ENCODE measurements at places on chromosomes 3 and 15.
A peak's percentile ranks its signal among the peaks of the same experiment; 100 is the strongest.

DNA sequence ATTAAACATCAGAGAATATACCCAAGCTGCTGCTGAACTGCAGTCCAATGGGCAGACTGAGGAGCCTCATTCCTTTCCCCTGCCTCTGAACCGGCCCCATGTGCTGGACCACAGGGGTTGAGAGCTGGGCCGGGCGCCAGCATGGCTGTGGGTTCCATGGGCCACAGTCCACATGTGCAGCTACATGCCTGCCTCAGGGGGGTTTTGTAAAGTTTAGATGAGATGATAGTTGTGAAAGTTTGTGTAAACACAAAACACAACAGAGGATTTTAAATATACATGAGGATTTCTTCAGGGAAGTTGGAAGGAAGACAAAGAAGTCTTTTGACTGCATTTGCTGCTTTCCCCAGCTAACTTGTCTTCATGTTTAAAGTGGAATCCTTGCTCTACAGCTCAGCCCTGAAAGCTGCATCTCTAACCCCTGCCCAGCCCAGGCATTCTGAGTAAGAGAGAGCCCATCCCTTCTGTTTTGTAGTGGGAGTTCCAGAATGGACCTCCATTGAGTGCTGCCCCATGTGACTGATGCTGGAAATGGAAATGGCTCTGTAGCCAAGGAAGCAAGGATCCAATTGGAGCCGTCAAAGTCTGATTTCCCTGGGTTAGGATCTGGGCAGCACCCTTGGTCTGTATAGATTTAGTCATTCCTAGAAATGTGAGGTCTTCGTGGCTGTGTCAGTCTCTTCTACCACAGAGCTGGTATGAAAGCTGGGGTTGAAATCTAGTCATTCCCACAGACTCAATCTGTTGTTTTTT, 17.5 kb downstream of the SLC12A8 start:
- DNase-seq, result no peak

DNA sequence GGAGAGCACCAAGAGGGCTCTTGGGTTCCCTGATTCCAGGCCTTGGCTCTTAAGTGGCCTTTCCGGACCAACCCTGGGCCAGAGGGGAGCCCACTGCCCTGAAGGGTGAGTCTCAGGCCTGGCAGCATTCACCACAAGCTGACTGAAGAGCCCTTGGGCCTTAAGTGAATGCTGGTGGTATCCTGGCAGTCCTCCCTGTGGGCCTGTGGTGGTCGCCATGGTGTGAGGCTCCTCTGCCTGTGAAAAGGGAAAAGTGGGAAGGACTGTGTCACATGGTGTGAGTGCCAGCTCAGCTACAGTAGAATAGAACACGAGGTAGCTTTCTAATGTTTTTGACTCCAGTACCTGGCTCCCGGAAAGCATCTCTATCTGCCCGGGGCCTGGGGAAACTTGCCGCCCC, 15.3 kb downstream of the CHDH start:
- DNase-seq, result no peak

DNA sequence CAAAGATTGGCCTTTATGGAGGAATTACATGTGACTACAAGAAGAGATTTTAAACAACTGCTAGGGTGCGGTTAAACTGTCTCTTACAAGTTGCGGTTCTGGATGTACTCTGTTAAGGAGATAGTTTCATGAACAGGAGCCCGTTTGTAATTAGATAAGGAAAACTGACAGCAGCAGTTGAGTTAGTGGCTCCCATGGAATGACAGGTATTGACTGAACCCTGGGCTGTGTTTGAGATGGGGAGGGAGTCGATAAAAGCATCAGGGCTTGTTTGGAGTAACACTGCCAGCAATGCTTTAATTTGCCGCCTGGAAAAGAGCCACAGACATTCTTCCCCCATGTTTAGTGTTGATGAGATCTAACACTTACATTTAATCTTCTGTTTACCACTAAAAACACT, 139.9 kb downstream of the ROBO2 start:
- no peak for DNase-seq

- peak; percentile 40 for DNase-seq
Observed at GRCh38 chr3:192409838-192410683, 317.3 kb downstream of the FGF12 start.

GRCh38 chr3:160162440-160162839, 62.8 kb upstream of the C3orf80 start:
- no peak for DNase-seq

GRCh38 chr3:52891615-52892081, 5.7 kb downstream of the STIMATE start:
- DNase-seq, result no peak

GRCh38 chr15:56786966-56787365, 53.7 kb upstream of the ZNF280D start:
- no peak for DNase-seq

- peak; percentile 81 for DNase-seq
Observed at GRCh38 chr3:169863458-169863899, 6.3 kb downstream of the LRRC31 start.

DNA sequence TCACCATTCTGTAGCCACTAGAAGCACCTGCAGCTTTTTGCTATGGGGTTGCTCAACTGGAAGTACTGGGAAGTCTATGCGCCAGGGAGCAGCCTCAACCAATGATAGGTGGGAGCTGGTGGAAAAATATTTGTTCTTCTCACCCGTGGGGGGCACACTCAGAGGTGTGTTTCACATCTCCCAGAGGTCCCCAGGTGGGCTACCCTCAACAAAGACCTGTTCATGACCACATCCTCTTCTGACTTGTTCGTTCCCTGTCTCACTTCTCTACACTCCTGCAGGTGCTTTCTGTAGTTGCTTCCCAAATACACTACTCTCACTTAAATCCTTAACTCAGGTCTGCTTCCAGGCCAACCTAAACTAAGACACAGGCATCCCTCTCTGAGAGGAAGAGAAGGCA, 3.6 kb downstream of the CAMP start:
- DNase-seq, result no peak

GRCh38 chr15:85620690-85621049, 174.1 kb downstream of the KLHL25 start:
- DNase-seq, result peak; percentile 54

DNA sequence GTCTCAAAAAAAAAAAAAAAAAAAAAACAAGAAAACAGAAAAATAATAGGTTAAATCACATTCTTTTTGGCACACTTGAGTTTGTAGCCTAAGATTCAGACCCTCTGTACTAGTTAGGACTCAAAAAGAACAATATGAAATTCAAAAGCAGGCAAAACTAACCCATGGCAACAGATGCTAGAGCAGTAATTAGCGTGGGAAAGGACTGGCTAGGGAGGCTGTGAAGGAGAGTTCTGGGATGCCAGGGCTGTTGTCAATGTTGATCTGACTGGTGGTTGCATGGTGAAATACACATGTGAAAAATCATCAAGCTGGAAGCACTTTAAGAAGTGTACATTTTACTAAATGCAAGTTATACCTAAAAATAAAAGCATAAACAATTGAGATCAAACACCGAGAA, 35.6 kb downstream of the KLHL6 start:
- no peak for DNase-seq

DNA sequence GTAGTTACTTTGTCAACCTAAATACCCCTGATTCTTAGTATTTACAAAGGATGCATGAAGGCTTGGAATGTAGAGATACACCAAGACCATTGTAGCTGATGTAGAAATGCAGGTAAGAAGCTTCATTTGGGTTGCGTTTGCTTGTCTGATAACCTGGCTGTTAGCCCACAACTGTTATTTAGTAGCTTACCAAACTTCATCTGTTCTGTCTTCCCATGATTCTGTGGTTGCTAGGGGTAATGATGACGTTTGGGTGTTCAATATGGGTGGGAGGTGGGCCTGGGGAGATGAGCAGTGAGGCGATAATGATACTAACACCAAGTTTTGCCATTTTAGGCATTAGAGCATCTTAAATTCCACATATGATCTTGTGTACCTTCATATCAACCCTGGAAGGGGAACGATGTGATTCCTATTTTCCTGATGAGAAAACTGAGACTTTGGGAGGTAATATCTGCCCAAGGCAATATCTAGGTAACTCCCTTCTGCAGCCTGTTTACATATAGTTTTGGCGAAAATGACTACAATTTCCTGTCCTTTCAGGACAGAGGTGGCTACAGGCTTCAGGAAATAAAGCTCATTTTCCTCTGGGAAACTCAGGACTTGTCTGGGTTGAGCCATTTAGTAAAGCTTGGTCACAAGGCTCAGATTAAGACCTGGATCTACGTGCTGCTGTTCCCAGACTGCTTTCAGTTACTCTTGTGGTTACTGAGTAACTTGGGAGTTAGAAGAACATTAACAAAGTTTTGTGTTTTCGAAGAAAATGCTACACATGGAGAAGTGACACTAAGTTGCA, 26.8 kb downstream of the FNDC3B start:
- peak; percentile 85 for DNase-seq

- peak; percentile 77 for DNase-seq
Observed at GRCh38 chr15:73956743-73957135, 30.5 kb downstream of the LOXL1 start.

GRCh38 chr15:40486066-40486770, 15.4 kb downstream of the CHST14 start:
- no peak for DNase-seq

DNA sequence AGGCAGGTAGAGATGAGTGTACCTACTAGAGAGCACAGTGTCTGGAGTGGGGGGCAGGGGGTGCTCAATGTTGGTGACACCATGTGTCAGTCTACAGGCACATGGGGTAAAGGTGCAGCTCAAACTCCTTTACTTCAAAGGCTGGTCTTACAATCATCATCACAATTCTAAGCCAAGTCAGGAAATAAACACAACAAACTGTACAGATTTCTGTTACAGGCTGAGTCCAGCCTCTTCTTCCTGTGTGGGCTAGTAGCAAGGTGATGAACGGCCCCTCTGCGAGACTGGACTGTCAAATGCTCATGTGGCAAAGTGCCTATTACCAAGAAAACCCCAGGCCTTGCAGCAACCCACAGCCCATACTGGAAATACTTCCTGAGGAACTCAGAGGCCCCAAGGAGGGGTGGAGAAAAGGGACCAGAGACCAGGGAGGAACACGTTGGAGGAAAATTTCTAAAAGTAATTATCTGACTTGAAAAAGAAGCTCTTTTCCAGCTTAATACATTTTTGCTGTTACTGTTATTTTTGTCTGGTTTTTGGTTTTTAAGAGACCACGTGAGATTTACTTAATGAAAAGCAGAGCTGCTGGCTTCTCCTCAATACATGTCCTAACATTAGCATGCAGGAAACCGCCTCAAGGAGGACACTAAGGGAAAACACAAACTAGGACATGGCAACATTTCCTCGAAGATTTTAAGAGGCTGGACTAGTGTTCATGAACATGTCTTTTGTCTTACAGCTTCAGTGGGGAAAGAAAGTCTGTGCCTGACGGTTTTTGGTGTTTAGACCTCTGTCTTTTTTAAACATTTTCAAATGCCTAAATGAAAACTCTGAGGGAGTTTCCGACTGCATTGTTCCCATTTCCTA, 29.5 kb downstream of the TBC1D2B start:
- DNase-seq, result peak; percentile 45

GRCh38 chr15:34951993-34952392, 17.5 kb downstream of the AQR start:
- peak; percentile 83 for DNase-seq

- DNase-seq, result no peak
Observed at GRCh38 chr3:194971965-194972364, 286.3 kb downstream of the FAM43A start.

GRCh38 chr3:123158899-123159390, 42.8 kb upstream of the SEC22A start:
- no peak for DNase-seq

DNA sequence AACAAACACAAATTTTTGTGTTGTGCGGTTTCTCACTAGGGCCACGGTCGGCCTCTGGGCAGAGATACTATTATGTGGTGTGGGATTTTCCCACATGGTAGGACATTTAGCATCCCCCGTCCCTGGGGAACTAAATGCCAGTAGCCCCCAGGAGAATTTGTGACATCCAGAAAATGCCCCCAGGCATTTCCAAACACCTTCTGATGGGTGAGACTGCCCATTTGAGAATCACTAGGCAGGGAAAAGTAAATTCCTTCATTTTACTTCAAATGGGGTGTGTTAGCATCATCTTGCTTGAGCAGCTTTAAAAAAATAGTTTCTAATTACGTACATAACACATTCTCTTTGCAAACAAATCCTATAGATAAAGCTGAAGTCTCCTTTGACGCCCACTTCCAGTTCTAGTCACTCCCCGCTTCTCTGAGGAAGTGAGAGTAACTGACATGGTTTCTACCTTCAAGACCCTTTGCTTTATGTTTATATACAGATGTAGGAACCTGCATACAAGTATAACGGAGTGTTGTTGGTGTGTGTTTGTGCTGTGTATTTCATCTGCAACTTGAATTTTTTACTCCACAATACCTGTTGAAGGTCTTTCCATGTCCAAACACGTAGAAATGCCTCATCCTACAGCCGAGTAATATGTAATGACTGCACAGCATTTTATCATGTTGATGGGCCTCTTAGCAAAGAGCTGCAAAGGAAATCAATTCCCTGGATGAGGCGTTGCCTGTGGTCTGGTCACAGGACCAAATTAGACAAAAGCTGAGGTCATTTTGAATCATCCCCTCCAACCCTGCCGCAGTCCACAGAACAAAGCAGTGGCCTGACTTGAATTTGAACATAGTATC, 31.4 kb upstream of the ZBTB38 start:
- no peak for DNase-seq

DNA sequence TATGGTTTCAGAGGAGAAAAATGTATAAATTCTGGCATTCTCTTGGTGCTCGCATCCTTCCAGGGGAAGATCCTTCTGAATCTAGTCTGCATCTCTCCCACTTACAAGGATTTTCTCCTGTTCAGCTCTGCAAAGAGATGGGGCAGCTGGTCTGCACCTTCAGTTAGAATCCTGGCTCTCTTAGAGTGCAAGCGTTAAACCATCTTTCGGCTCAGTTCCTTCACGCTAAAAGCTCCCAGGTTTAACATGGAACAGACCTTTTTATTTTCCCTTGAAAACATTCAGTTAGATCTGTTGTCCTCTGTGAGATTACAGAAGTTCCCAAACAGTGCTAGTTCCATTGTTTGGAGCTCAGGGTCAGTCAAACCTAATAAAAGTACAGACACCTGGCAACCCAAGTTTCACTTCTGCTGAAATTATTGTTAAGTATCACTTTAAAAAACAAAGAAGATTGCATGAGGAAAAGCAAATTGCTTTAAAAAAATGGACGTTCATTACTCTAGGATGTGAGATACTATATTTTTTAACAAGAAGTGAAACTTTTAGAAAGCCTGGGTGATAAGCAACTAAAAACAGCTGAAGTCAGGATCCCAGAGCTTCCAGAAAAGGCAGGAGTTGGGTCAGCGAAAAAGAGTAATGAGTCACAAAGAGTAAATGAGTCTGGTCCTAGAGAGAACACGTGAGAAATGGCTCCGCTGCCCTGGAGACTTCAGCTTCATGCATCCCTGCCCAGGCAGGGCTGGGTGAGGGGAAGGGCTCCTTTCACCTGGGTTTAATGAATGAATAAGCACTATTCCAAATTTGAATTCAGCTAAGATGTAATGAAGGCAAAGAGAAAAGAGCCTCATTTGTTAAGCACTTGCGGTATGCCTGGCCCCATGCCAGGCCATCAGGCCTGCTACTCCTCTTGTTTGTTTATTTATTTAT, 63.3 kb downstream of the ABTB1 start:
- DNase-seq, result peak; percentile 59

DNA sequence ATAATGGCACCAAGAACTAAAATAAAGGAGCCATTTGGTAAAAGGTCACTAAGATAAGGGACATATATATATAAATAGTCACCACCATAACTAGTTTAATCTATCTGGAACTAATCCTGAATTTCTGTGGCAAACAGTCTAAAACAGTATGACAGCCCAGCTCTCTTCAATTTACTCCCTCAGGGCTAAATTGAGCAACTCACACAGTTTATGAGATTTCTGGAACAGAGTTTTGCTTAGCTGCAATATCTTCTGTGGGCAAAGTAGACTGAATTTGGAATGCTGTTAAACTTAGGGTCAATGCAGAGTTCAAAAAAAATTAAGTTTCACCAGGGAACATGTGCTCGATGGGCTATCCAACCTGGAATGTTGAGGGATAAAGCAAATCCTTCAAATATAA, 70.1 kb upstream of the VEPH1 start:
- DNase-seq, result no peak

Data from endothelial cell of umbilical vein (primary cell).